ENCODE measurements at places on chromosomes 7 and 10. TPM values are rescaled to one million over a fixed set of nuclear protein-coding genes. Genes with fewer than 3 reads are reported as not detected.

- DNase-seq = no peak
Observed at GRCh38 chr10:131219584-131219886, 92.0 kb downstream of the TCERG1L start.

DNA sequence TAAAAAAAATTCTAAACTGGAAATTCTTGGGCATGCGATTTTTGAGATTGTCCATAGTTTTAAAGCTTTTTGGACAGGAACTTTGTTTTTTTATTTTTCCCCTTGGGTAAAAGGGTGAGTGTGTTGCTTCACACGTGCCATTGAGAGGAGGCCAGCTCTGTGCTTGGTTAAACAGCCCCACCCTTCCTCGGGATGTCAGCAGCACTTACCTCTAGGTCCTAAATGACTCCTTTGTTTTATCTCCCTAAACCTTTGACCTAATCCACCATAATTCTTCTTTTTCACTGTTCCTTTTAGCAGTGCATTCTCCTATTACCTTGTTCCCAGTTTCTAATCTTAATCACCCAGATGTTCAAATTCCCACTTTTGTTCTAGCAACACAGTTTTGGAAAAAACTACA is 83.5 kb downstream of the SEMA3D start:
- DNase-seq = peak; percentile 3

GRCh38 chr10:44809647-44810046 is 101.5 kb upstream of the TMEM72 start:
- DNase-seq = peak; percentile 21

GRCh38 chr10:49631975-49632374 is 18.1 kb downstream of the CHAT start:
- no peak for DNase-seq

The TMEM178B gene
- total RNA-seq = 0.34 TPM

All from LHCN-M2 (cell line).